ENCODE measurements at places on chromosomes 1 and 21.

- DNase-seq = no peak
Measured at GRCh38 chr1:94553323-94553730, 11.8 kb upstream of the F3 start.

DNA sequence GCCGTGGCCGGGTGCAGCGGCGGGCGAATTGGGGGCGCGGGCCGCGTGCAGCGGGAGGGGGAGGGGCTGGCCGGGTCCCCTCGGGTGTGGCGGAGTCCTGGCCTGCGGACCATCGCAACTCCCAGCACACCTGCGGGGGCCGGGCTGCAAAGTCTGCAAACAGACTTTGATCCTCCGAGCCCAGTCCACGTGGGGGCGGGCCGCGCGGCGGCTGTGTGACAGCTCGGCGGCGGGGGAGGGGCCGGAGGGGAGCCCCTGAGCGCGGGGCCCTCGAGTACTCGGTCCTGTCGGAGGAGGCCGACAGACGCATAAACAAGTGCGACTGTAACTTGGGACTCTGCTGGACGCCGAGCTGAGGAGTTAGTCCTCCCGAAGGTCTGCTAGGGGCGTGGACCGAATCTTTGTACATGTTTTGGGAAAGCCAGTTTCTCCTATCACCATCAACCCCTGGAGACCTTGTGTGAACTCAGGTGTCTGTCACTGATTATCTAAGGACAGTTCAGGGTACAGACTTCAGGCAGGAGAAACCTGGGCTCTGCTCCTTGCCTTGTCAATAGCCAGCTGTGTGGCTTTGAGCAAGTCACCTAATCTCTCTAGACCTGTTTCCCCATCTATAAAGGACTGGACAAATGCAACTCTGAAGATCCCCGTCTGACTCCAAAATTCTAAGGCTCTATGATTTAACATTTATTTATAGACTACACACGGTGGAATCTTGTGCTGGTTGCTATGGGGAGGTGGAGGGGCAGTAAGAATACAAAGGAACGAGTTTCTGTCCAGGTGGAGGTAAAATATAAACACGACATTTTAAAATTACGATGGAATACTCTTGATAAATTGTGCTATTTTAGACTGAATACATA lies 710 bp upstream of the SLC30A1 start:
- no peak for DNase-seq

DNA sequence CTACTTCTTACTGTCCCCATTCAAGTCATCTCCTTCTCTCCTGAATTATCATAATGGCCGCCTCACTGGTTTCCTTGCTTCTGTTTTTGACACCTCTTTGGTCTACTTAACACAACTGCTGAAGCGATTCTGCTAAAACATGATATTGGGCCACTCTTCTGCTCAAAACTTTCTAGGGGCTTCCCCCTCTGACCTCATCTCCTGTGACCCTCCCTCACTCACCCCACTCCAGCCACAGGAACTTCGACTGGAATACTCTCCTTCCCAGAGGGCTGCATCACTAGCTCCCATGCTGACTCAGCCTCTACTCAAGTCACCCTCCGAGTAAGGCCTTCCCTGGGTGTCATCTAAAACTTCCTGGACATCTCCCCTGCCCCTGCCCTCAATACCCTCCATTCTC lies 35.7 kb downstream of the NRIP1 start:
- DNase-seq = no peak

DNA sequence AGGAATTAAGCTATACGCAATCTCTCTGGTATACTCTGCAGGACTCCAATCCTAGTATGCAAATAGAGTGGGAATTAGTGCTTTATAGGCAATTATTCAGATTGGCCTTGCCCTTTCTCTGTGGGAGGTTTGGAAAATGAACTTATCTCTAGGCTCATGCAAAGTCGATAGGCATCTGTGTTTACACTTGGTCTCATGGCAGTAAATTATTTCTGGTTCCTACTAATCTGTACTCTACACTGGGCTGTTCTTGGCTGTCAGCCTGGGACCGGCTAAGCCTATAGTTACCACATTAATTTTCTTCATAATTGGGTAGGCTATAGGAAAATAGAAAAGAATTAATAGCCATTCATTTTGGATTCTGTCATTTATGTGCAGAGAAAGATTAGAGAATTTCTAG lies 544.6 kb downstream of the AMY1C start:
- DNase-seq = no peak

GRCh38 chr1:30892671-30893073 lies 15.9 kb downstream of the SDC3 start:
- DNase-seq = no peak

GRCh38 chr1:198672124-198672523 lies 33.3 kb downstream of the PTPRC start:
- DNase-seq = no peak

DNA sequence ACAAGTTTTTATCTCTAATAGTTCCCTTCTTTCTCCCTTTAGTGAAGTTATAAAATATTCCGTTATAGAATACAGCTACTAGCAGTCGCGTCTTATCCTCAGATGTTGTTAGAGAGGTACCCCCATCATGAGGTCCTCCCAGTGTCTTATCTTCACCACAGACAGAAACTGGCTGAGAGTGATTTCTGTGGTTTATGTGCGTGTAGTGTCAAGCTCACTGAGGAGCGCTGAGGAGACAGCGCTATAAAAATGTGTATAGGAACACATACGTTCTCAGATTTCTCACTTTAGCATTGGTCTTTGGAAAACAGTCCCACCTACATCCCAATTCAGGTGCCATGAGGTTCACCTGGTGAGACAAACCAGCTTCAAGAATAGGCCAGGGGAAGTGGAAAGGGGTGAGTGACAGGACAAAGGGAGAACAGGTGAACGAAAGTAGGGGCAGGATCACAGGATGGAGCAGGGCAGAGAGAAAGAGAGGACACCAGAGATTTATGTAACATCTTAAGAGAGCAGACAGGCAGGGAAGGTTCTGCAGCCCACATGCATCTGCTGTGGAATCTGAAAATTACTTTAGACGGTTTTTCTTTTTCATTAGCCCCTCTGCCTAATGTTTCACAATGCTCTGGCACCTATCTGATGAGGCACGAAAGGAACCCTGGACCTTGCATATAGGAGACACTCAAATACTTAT lies 2.7 kb upstream of the PLEKHO1 start:
- DNase-seq = no peak

DNA sequence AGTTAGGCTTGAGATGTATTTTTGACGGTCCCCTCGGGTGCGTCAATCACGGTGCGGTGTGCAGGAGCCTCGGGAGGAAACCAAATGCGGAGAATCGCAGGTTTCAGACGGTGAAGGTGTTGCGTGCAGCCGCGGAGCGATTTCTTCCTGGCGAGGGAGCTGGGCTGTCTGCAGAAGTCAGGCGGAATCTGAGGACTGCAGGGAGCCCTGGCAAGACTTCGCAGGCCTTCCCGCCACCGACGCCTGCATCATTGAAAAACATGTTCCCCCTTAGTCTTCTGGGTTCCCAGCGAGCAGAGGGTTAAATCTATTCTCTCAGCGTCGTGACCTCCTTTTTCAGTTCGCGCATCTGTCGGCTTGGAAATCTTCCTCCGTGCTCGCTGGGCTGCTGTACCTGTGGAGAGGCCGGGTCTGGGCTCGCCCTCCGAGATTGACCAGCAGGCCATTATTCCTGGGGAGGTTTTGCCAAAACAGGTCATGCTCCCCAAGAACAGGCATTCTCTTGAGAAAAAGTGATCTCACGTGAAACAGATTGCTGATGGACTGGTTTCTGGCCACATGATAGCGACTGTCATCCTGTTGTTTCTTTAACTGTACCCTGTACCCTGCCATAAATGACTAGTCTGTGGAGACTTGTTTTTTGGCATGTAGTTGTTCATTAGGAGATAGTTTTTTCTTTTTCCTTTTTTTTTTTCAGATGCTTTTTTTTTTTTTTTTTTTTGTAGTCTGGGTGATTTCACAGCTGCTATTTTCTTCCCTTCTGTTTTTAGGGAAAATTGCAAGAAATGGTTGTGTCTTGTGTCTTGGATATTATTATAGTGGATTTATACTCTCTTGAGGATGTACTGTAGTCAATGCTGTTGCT lies 894 bp downstream of the EPB41 start:
- DNase-seq = peak; percentile 38

GRCh38 chr1:22500058-22500457 lies 48.4 kb downstream of the ZBTB40 start:
- no peak for DNase-seq

- no peak for DNase-seq
Measured at GRCh38 chr1:17061486-17061885, 7.7 kb upstream of the SDHB start.

- DNase-seq = no peak
Measured at GRCh38 chr1:210328032-210328745, 513 bp upstream of the HHAT start.

DNA sequence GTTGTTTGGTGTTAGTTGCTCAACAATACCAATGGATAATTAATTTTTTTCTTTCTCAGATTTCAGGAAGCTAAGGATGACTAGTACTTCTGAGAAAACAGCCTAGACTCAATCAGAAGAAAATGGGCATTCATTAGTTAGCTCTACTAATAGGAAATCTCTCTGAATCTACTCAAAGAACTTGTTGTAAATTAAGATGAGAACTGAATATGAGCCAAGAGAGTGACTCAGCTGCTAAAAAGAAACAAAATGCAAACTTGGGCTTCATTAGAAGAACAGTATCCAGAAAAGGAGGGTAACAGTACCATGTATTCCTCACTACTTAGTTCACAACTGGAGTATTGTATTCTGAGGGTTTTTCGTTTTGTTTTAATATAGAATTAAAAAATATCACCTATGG lies 12.5 kb downstream of the FOXJ3 start:
- no peak for DNase-seq

- DNase-seq = no peak
Measured at GRCh38 chr1:199690496-199690895, 337.0 kb upstream of the NR5A2 start.

- no peak for DNase-seq
Measured at GRCh38 chr1:23645338-23645737, 46.3 kb upstream of the RPL11 start.

DNA sequence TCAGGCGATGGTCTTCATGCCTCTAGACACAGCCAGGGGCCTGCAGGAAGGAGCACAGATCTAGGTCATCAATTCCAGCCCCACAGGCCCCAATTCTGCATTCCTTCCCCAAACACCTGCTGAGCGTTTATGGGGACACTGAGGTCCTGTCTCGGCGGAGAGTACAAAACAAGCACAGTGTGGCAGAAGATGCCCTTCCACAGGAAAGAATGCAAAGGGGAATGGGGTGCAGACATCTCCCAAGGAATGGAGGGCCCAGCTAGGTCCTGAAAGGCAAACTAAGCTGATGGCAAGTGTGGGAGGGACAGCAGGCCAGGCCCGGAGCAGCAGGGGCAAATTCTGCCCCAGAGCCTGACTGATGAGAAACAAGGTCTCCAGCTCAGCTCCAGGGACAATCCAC lies 3.5 kb upstream of the S100A8 start:
- no peak for DNase-seq

GRCh38 chr1:12544992-12545391 lies 73.0 kb downstream of the DHRS3 start:
- no peak for DNase-seq

DNA sequence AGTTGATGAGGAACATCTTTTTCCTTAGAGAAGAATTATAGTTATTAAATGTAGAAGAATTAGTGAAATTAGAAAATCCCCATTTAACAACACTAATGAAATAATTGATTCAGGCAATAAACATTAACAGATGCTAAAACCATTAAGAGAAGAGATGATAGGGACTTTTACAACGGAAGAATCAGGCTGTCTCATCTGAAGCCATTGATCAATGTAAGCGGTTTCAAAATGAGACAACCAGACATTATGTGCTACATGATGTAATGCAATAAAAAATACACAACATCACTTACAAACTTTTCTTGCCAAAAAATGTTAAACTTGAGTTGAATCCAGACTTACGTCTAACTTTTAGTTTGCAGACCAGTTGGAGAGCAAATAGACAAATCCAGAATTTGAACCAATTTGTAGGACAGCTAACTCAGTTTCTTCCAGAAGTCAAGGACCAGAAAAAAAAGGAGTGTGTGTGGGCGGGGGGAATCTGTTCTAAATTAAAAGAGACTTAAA lies 165.4 kb upstream of the DPT start:
- DNase-seq = no peak

DNA sequence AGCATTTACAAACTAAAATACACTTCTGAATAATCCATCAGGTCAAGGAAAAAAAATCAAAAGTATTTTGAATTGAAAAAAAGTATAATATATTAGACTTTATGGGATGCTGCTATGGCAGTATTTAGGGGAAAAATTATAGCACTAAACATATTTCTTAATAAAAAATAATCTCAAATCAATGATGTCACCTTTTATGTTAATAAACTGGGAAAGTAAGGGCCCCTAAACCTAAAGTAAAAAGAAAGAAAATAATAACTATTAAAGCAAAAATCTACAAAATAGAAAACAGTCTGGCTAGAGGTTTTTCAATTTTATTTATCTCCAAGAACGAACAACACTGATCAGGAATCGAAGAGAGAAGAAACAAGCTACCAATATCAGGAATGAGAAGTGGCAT lies 160.8 kb upstream of the PLXNA2 start:
- DNase-seq = no peak

DNA sequence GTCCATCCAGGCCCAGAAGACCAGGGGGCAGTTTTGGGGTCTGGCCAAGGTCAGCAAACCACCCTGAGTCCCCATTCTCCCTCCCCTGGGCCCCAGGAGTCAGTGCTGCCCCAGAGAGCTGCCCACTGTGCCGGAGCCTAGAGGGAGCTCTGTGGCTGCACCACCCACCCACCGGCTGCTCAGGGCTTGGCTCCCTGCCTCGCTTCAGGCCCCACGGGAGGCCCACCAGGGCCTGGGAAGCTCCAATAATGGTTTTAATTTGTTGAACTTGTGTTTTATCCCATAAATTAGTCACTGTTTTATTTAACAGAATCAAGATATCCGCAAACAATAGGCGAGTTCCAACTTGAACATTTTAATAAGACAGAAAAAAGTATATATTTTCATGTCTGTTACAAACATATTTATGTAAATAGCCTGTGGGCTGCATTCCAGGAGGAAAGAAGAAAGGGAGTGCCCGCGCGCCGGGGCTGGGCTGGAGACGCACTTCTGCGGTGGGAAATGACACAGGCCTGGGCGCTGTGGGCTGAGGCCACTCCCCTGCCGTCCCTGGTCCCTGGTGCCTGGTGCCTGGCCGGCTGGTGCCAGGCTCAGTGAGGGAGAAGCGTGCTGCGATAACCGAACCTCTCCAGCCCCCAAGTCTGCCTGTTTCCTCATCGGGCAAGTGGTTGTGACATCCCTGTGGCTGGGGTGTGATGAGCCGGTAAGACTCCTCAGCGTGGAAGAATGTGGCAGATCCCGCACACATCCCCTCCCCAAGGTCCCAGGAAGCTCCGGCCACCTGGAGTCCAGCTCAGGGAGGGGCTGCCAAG lies 160.5 kb downstream of the PEX14 start:
- no peak for DNase-seq
